ENCODE measurements at places on chromosomes 13 and 19.

DNA sequence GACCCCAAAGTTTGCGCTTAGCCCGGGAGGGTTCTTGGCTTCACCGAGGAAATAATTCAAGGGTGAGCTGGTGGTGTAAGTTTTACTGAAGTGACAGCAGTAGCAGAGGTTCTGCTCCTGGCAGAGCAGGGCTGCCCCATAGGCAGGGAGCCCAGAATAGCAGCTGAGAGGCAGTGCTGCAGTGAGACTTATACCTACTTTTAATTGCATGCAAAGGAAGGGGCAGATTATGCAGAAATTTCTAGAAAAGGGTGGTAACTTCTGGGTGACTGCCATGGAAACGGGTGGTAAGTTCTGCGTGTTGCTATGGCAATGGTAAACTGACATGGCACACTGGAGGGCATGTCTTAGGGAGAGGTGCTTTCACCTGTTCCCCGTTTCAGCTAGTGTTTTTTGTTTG lies 17.5 kb upstream of the CAMSAP3 start:
- DNase-seq, result no peak

- no peak for DNase-seq
Observed at GRCh38 chr13:29817604-29818378, 32.6 kb downstream of the UBL3 start.

GRCh38 chr13:73984949-73985691 lies 149.1 kb downstream of the KLF12 start:
- no peak for DNase-seq

GRCh38 chr19:7718668-7719067 lies 13.2 kb downstream of the CLEC4G start:
- DNase-seq, result no peak

DNA sequence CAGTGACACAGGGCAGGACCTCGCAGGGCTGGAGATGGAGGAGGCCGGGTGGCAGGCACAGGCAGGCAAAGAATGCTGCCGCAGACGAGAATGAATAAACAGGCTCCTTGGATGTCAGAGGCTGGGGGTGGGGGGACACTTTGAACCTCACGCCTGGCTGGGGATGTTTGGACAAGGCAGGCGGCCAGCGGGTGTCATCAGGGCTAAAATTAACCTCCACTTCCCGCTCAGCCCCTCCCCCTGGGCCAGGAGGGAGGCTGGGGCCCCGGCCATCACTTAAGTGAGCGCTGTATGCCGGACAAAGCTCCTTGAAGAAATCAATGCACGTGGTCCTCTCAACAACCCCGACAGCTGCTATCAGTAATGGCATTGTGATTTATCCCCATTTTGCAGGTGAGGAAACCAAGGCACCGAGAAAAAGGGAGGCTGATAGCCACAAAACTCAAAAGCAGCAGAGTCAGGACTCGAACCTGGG lies 10.3 kb upstream of the FUT5 start:
- no peak for DNase-seq

DNA sequence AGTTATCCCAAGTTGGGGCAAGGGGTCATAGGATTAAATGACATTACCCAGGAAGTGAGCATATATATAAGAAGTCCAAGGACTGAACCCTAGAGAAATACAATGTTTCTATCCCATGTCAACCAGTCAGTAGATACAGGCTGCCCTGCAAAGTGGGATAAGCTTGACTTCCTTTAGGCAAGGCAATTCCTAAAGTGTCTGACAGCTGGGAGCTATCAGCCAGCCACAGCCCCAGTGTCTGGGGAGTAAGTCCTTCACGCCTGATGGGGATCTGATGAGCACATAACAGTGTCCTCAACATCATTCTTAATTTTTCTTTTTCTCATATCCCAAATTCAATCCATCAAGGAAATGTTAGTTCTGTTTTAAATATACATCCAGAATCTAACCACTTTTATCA lies 54.1 kb downstream of the DNAJC15 start:
- DNase-seq, result no peak

GRCh38 chr19:55493052-55493644 lies 4.9 kb downstream of the SSC5D start:
- no peak for DNase-seq

GRCh38 chr13:69857183-69857821 lies 250.3 kb upstream of the ATXN8OS start:
- peak; percentile 31 for DNase-seq

DNA sequence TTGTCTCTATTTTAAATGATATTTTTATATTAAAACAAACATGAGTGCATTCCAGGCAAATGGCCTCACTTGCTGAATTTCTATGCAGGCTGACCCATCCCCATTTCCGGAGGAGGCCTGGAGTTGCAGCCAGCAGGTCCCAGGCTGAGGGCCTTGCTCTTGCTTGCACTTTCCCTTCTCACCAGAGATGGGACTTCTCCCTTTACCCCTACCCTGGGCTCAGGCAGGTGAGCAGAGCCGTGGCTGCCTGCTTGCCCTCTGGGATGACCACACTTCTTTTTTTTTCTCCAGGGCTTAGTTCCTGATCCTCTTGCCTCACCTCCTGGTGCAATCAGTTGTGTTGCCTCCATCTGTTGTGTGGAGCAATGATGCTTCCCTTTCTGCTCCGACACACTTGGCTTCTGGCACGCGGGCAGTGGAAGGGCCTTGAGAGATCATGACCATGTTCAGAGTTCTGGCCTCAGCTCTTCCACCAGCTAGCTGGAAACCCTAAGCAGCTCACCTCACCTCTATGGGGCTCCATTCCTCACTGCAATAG lies 11.1 kb upstream of the OLFM4 start:
- DNase-seq, result no peak

Measured in hematopoietic multipotent progenitor cell treated with erythropoietin and hydrocortisone succinate and interleukin-3 and kit ligand, for 15 days (in vitro differentiated cells).